ENCODE measurements at places on chromosomes 13 and 19. TPM values are rescaled to one million over a fixed set of nuclear protein-coding genes. Genes with fewer than 3 reads are reported as not detected.

- no peak for DNase-seq
These were observed 606 bp downstream of the ERCC5 start for GRCh38 chr13:102846261-102847015.

GRCh38 chr13:74024314-74024713 is 109.9 kb downstream of the KLF12 start:
- DNase-seq, result no peak

DNA sequence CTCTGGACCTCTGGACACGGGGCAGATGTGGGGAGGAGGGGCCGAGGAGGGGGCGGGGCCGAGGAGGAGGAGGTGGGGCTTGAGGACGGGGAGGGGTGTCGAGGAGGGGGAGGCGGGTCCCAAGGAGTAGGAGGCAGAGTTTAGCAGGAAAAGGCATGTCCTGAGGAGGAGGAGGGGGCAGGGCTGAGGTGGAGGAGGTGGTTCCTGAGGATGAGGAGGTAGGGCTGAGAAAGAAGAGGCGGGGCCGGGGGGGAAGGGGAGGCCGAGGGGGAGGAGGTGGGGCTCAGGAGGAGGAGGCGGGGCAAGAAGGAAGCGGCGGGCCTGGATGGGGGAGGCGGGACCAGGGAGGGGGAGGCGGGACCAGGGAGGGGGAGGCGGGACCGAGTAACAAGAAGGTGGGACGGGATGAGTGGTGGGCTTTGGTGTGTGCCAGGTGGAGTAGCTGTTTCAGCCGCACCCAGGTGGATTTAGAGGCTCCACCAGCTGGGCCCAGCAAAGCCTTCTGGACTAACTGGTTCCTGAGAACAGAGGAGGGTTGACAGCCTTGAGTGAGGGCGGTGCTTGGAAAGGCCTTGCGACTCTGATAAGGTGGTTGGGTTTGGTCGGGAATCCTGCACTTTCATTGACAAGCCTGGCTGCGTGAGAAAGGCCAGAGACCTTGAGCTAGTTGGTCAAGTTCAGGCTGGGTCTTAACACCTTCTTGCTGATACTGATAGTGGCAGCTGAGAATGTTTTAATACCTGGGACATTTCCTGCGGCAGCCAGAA is 7.7 kb downstream of the TECR start:
- no peak for DNase-seq

DNA sequence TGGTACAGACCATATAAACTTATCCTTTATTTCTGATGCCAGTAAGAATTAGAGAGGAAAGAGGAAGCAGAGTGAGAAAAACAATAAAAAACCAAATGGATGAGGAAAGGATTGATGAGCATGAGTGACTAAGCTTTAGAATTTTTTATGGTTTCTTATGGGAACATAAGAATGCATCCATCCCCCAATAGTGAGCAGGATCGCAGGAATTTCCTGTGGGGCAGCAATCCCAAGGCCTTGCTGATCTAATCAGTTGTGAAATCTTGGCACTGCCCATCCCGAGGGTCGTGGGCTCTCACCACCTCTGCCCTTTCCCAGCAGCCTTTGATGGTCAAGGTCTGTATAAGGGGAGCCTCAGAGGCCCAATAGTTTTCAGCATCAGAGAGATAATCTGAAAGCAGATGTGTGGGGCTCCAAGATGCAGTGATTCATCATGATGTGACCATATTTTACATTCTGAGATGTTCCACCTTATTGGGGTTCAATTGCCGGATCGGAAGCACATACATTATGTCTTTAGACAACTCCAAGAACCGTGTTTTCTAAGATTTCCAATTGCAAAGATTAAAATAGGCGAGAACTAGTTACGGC is 222.1 kb downstream of the DNAJC15 start:
- DNase-seq, result no peak

GRCh38 chr13:44118881-44119280 is 239.2 kb downstream of the LACC1 start:
- DNase-seq, result no peak

DNA sequence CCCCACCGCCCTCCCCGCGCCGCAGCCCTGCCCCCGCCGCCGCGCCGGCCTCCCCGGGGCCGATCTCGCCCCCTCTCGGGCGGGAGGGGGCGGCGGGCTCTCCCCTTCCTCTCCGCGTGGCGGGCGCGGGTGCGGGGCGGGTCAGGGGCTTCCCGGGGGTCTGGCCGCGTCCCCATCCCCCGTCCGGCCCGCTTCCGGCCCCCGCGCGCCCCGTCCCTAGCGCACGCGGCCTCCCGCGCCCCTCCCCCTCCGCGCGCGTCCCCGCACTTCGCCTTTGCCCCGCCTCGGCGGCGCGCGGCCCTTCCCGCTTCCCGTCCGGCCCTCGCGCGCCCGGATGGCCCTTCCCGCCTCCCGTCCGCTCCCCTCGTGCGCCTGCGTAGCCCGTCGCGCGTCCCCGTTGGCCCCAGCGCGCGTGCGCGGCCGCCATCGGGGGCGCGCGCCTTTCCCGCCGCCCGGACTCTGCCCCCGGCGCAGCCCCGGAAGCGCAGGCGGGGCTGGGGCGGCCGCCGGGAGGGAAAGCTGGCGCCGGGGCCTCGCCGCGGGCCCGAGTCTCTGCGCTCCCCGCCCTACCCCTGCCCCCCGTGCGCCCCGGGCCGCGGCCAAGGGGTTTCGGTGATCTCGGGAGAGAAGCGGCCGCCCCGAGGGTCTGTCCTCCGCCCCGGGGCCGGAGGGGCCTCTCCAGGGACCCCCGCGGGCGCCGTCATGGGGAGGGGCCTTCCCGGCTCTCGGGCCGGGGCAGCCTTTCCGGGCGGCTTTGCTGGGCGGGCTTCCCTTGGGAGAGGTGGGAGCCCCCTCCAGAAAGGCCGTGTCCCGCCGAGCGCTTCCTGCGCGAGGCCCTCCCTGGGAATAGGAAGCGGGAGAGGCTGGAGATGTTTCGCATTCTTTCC is 519 bp downstream of the PTBP1 start:
- peak; percentile 96 for DNase-seq

DNA sequence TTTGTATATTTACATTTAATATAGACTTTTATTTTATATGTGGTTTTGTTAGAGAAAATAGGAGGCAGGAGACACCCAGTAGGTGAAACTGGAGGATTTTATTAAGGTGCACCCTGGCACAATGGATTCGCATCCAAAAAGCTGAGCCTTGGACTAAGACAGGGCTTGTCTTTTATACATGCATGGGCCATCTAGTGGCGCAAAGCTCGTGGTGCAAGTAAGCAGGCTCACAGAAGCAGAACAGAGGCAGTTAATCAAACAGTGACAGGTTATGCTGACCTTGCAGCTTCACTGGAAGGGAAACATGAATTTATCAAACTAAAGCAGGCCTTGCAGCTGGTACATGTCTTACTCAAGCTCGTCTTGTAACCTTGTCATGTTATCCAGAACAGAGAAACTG is 58.8 kb upstream of the ZNF681 start:
- DNase-seq, result no peak

Gene SPIB
- not detected for total RNA-seq

Measured in mesenteric fat pad (tissue), 1 donor.